Activated CD4-positive, CD25-positive, alpha-beta regulatory T cell (primary cell): ENCODE measurements at places on chromosomes 2 and 18.

DNA sequence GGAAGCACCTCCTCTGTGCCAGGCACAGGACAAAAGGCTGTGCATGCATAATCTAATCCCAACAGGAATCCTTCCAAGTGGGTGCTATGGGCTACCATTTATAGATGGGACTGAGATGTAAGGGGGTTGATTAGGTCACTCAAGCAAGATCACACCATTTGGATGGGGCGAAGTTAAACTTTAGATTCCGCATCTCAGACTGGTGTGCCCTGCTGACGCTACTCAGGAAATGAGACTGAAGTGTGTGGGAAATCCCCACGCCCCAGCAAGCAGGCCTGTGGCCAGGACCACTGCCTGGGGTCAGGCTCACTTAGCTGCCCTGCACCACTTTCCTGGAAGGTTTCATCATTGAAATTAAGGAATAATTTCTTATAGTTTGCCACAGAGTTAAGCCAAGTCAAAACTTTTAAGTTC lies 70.5 kb upstream of the PPP1CB start:
- peak; percentile 6 for DNase-seq

- no peak for DNase-seq
Observed at GRCh38 chr2:220701115-220701514, 871.0 kb downstream of the EPHA4 start.

DNA sequence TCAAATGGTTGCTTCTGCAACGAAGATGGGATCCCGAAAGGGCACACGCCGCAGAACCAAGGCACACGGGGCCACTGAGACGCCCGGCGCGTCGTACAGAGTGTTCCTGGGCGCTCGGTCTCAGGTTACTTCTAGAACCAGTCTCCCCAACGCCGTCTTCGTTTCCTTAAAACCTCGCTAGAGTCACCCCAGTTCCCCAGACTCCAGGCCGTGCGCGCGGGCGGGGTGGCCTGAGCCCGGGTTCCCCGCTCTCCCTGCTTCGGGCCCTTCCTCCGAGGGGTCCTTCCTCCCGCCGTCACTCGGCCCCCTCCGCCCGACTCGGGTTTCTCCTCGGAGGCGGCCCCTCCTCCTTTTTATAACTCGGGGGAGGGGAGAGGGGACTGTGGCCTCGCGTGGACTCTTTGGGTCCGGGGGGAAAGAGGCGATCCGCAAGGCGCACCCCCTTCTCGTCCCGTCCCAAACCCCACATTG lies 774 bp upstream of the FZD7 start:
- DNase-seq = peak; percentile 23

GRCh38 chr2:50785816-50786215 lies 246.1 kb downstream of the NRXN1 start:
- DNase-seq = no peak

GRCh38 chr2:10378189-10378588 lies 69.9 kb downstream of the ODC1 start:
- no peak for DNase-seq

GRCh38 chr2:55500025-55500424 lies 19.5 kb upstream of the CFAP36 start:
- no peak for DNase-seq

- DNase-seq = peak; percentile 70
Observed at GRCh38 chr2:53786705-53787613, at the start of the genes ASB3 and ERLEC1. Gene ASB3, minus strand, starts transcription at chr2:53786953. Its CDS starts 21,381 bp downstream, at chr2:53765572. Gene ERLEC1, plus strand, starts transcription at chr2:53787044. Its CDS starts 167 bp downstream, at chr2:53787211.

DNA sequence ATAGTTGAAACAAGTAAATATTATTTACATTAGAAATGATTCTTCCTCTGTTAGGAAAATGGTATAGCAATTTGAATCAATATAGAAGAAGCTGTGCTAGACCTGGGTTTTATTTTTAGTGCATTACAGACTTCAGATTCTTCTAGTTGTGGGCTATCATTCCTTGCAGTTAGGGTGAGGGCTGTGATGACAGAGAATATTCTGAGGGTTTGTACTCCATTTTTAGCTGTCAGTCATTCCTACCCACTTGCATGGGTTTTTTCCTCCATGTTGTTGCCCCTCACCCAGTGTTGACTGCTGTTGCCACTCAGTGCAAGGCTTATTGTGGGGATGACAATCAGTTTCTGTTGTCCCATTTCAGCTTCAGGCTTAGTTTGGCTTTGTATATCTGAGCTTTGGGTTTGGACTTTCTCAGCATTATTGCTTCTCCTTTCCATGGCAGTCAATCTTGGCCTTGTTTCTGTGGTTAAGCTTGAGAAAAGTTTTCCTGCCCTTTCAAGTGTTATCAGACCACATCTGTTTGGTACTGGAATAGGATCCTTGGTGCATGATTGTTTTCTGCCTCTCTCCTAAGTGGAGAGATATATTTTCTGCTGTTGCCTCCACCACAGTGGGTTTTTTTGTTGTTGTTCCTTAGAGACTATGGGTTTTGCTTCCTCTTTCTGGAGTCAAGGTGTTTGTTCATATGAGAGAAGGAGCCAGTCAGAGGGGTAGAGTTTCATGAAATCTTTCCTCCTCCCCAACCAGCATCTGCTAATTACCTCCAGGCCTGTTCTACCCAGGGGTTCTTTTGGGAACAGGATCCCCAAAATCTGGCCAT lies 312.7 kb upstream of the CWC22 start:
- DNase-seq = no peak

- no peak for DNase-seq
Observed at GRCh38 chr2:238158018-238158508, 707 bp upstream of the ERFE start.

- DNase-seq = no peak
Observed at GRCh38 chr2:174492963-174493431, 6.2 kb upstream of the GPR155 start.

DNA sequence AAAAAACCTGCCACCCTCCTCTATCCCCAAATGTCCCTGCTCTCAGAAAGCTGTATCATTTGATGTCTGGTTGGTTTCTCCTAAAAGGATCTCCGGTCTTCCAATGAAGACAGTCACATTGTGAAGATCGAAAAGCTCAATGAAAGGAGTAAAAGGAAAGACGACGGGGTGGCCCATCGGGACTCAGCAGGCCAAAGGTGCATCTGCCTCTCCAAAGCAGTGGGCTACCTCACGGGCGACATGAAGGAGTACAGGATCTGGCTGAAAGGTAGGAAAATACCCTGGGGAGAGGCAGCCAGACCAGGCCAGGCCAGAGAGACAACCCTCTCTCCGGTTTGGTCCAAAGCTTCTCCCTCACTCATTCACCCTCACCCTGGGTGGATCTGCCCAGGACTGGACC lies 10.3 kb downstream of the SLC14A2 start:
- no peak for DNase-seq

- DNase-seq = no peak
Observed at GRCh38 chr18:6624661-6625311, 104.7 kb upstream of the ARHGAP28 start.

GRCh38 chr18:58310517-58310916 lies 266.5 kb downstream of the NEDD4L start:
- no peak for DNase-seq

DNA sequence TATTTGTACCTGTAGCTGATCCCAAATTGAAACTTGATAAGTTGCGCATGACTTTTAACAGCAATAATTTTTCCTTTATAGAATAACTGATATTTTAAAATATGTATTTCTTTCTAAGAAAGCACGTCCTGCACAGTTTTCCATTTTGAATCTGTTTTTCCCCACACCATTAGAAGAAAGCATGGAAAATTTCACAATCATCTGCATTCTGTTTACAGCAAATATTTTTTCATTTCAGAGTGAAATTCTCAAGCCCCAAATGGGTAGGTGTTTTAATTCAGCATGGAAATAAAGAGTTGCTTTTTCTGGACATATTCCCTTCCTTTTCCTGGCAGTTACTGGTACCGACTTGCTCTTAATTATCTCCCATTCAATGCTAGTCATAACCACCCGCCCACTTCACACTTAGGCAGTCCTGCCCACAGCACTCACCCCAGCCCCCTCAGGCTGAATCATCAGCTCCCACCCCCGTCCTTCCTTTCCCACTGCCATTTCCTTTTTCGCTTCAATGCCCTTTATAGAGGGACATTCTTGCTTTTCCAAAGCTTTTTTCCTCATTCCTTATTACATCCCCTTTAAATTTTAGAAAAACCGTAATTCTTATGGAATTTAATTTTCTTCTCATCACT lies 89.2 kb upstream of the GLS start:
- DNase-seq = no peak

DNA sequence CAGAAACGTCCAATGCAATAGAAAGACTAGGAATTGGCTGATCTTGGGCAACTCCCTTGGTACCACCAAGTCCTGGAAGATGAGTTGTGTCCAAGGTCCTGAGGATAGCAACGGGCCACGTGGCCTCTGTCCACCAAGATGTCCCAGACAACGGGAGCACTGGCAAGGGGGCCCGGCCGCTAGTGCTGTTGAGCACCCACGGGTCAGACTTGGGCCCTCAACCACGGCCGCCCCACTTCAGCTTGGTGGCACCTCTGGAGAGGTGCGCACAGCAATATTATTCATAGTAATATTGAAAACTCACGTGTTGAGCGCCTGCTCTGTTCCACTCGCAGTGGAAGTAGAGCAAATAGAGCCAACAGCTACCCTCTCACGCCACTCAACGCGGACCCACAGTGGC lies 19.0 kb downstream of the PASK start:
- no peak for DNase-seq

DNA sequence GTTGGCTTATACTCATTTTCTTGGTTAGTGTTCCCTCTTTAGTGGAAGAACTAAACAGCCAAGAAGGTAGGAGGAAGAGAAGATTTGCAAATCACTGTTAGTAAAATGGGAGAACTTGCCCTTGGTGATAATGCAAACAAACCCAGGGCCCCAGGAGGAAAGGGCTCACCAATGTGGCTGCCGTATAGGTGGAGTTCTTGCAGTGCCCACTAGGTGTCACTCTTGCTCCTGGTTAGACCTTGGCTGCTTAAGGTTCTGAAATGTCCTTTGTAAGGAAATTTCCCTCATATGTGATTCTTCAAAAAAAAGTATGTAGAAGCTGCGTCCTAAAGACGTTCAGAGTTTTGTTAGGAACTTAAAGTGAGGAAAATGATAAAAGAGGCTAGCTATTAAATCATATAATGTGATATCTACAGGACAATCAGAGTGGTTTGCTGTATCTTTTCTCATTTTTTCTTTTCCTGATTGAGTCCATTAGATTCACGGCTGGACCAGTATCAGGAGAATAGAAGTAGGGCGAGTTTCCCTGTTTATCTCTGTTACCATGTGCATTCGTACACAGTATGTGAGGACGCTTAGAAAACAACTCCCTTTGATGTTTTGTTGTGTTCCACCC lies 48.6 kb downstream of the RPIA start:
- DNase-seq = peak; percentile 55

- DNase-seq = no peak
Observed at GRCh38 chr2:17540093-17540812, at the start of gene VSNL1. Gene VSNL1, plus strand, starts transcription at chr2:17540696. Its CDS starts 51,379 bp downstream, at chr2:17592075.

DNA sequence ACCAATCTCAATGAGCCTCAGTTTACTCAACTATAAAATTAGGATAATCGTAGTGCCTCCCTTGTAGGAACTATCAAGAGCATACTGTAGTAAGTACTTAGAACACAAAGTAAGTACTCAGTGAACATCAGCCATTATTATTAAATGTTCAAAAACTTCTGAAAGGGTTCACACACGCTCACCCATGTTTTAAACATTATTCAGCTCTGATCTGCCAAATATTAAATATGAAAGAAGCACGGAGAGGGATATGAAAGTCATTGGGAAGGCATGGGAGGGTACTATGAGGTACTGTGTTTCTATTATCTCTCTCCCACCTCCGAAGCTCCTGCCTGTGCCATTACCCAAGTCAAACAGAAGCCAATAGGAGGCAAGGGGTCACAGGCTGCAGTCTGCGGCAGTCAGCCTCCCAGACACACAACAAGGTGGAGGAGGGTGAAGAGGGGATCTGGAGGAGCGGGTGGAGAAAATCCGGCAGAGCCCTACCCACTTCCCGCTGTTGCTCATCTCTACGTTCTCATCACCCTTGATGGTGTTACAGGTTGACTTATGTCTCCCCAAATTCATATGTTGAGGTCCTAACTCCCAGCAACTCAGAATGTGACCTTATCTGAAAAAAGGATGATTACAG lies 2.0 kb upstream of the TBC1D8 start:
- DNase-seq = no peak

- DNase-seq = no peak
Observed at GRCh38 chr2:3298191-3298590, 79.4 kb downstream of the EIPR1 start.

DNA sequence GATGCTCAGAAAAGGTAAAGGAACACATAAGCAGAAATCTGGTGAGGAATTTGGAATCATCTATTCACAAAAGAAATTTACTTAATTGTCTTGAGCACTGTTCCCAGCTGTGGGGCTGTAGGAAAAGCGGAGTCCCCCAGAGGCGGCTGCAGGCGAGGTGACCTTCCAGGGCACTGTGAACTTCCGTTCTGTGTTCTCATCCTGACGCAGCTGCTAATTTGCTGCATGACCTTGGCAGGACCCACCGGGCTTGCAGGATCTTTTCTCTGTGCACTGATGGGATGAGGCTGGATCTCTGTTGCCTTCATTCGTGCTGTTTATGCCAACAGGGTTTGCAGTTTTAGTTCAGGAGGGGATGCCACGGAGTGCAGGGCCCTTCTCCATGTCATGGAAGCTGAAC lies 301.9 kb upstream of the MYT1L start:
- no peak for DNase-seq

DNA sequence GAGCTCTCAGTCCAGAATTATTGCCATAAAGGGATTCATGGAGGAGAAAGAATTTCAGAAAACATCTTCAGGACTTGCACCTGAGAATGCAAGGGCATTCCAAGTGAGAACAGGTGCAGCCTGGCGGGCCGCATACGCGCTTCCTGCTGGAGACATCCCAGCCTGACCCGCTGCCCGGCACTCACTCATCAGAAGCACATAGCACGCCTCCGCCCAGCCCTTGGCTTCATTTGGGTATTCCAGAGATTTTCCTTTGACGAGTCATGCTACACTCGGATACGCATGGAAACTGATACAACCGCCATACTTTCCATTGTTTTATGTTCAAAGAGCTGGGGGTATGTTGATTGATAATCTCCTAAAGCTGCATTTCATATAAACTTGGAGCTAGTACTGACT lies 228.0 kb upstream of the ID2 start:
- DNase-seq = no peak

DNA sequence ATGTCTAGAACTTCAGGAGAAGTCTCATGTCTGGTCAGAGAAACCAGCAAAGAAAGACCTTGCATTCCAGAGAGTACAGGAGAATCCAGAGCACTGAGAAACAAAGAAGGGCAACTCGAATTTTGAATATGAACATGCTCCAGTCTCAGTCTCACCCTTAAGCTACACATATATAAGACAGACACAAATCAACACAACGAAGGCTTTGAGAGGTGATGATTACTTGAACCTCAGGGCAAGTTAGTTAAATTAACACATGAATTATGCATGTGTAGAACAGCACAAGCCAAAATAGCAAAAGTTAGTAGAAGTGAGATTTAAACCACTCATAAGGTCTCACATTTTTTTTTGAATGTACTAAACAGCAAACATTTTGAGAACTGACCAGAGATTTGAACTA lies 29.0 kb upstream of the DOK6 start:
- no peak for DNase-seq

GRCh38 chr2:158650646-158651357 lies 144.3 kb upstream of the DAPL1 start:
- no peak for DNase-seq

GRCh38 chr2:128414946-128415778 lies 96.5 kb upstream of the HS6ST1 start:
- DNase-seq = no peak

GRCh38 chr2:237289139-237289538 lies 124.8 kb downstream of the COL6A3 start:
- DNase-seq = no peak

GRCh38 chr2:219603771-219604170 lies 6.1 kb downstream of the STK11IP start:
- DNase-seq = no peak
